Omental fat pad (tissue), 4 donors: ENCODE measurements at places on chromosomes 1 and 21.

DNA sequence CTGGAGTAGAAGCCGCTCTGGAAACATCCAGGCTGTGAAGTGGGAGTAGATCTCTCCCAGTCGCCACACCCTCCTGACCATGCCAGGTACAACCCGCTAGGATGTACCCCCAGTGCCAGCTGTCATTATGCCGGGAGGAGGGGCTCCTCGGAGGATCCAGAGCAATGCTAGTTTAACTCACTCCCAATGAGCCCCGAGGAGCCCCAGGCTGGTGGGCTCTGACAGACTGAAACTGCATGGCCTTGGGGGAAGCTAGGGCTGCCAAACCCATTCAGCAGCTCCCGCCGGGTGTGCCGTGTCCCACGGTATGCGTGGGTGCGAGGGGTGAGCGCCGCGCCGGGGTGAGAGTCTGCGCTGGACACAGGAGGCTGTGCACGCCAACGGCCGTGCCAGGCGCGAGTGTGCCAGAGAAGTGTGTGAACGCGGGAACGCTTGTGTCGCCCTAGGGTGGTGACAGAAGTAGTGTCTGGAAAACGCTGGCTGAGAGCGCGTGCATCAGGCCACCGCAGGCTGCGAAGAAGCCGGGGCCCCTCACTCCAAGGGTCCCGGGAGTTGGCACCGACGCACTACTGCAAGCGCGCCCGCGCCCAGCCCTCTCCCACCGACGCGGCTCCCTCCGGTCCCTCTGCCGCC is 177.1 kb upstream of the EDN2 start:
- DNase-seq = no peak

DNA sequence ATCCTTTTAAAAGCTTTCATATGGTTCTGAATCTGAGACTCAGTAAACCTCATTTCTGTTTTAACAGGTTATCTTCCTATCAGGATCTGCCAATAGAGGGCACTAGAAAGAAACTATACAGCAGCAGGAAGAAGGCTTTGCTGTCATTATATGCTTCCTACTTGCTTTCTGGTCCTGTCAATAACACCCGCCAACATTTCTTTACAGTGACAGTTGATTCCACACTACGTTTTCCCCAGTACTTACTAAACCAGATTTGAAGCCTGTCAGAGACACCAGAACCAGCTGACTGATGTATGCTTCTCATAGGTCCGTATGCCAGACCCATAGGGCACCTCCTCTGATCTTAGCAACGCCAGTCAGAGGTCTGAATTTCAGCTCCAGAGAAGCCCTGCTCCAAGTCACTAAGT is 341.0 kb upstream of the NEGR1 start:
- DNase-seq = no peak

GRCh38 chr1:55155522-55155921 is 59.6 kb downstream of the USP24 start:
- no peak for DNase-seq

DNA sequence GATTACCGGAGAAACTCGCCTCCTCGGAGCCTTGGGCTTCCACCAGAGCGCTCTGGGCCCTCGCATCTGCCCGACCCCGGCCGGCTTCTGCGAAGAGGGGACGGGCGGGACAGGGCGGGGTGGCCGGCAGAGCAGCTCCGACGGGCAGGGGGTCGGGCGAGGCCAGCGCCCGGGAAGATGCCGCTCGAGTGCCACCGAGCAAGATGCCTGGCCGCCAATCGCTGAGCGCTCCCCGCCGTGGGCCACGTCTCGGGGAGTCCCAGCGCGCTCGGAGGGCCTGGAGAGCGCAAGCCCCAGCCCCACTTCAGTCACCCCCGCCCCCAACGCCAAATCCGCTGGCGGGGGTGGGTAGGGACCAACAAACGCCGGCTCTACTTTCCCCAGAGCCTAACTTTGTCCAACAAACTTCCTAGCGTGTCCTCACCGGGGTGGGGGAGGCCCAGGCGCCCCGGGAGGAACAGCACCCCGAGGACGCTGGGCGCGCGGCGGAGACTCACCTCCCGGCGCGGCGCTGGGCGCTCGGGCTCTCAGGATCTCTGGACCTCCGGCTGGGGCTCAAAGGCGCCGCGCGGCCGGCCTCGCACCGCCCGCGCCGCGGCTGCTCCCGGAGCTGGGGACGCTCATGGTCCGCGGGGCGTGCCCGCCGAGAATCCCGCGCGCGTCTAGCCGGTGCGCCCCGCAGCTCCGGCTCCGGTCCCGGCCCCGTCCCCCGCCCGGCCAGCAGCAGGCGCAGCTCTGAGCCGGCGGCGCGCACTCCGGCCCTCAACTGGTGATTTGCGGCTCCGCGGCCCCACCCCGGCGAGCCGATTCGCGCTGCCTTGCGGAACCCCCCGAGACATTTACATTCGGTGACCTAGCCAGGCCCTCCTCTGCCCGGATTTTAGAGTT is at the start of gene BCAR3:
TSS of gene BCAR3 (minus strand) at position 737 of the 888 bp plus-strand sequence. CDS start 6,907 bp downstream, outside the sequence.
- no peak for DNase-seq

DNA sequence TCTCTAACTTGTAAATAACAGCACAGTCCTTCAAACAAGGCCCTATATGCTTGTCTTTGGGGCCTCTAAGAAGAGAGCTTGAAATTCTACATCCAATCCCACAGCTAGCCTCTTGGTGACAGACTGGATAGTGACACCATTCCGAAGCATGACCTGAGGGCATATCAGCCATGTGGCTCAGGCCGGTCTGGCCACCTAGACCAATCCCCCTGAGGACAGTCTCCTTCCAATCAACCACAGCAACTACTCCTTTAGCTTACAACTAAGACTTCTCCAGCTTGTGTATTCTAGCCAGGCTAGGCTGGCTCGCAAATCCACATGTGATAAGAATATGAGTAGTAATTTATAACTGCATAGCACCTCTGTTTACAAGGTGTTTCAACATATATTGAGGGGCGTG is 14.0 kb downstream of the BCAR3 start:
- DNase-seq = no peak

- DNase-seq = no peak
Observed at GRCh38 chr21:35508139-35508888, 459.2 kb upstream of the RUNX1 start.
